ENCODE measurements at places on chromosomes 7 and 10.

DNA sequence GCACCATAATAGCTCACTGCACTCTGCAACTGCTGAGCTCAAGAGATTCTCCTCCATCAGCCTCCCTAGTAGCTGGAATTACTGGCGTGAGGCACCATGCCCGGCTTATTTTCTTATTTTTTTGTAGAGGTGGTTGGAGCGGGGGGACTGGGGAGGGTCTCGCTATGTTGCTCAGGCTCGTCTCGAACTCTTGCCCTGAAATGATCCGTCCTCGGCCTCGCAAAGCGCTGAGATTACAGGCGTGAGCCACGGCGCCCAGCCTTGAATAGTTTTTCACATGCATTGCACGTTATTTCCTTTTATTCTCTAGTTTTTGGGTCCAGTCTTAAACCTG is 526 bp upstream of the LAMTOR4 start:
- ATAC-seq: no peak

DNA sequence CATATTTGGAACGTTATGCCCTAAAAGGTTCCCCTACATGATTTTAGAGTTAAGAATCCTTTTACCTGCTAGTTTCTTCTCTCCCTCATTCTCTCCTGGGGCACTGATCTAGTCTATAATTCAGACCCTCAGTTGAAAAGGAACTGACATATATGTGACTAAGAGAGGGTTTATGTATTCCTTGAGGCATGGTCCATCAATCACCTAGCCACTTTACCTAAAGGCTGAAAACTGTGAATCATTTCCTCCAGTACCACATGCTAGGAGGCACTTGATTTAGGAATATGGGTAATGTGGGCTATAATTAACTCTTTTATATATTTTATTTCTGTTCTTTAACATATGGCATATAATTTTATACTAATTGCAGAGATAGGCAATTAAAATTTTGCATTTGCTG is 303.5 kb downstream of the BBS9 start:
- ATAC-seq: no peak

- ATAC-seq: no peak
Measured at GRCh38 chr7:88322151-88322550, 15.5 kb upstream of the STEAP4 start.

DNA sequence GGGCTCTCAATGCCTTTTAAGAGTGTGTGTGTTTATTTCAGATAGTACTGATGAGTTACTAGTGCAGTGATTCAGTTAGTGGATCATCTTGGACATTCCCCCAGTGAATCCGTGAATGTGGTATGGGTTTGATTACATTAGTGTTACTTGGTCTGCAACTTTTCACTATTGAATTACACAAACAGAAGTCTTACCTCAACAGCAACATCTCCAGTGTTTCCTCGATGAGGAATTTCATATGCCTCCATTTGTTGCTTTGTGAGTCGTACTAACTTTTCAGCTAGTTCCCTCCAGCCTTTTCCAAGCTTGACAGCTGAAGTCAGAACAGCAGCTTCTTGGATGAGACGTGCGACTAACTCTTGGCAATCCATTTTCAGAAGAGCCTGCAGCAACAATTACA is 63.2 kb downstream of the MACC1 start:
- no peak for ATAC-seq

GRCh38 chr10:30387646-30388243 is 38.7 kb upstream of the MTPAP start:
- no peak for ATAC-seq

DNA sequence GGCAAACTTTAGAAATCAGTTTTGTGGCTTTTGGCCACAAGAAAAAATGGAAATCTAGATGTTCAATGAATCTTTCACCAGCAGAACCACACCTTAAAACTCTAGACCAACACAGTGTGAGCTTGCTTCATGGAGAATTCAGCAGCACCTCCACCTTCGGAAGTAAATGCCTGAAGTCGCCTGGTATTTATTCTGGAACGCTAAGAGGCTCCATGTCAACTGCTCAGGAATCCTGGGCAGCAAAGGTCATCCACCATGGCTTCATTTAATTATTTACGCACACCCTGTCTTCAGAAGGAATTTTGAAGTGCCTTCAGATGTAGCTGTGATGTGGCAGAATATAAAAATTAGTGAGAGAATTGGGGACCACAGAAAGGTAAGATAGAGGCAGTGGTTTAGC is 167.7 kb downstream of the GFRA1 start:
- ATAC-seq: no peak

GRCh38 chr7:117010375-117011133 is 57.3 kb downstream of the ST7 start:
- ATAC-seq: peak; percentile 71

DNA sequence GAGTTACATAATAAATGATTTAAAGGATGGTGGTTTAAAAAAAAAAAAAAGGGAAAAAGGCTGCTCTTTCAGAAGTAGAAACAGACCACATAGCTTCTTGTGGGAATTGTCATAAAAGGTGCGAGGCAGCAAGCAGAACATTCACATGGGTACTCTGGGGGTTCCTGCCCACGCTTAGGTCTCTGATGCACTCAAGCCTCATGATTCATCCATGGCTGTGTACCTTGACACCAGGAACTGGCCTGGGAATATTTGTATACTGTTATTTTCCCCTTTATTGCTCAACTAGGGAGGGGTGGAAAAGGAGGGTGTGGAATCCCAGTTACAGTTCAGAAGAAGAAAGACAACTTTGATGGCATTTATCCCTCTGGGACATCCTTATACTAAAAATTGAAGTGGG is 4.0 kb downstream of the PON2 start:
- no peak for ATAC-seq

DNA sequence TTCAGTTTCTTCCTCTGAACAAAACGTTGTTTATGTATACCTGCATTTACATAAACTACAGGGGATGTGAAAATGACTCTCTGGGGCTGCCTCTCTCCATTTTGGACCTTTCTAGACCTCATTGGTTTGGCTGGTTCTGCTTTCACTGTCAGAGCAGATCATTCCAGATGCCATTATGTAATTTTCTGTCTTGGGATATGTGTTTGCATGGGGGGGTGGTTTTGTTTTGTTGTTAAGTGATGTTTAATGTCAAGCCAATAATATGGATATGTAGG is 172.4 kb downstream of the LRRC4 start:
- no peak for ATAC-seq

GRCh38 chr7:147432079-147432478 is 1158.5 kb upstream of the C7orf33 start:
- no peak for ATAC-seq

DNA sequence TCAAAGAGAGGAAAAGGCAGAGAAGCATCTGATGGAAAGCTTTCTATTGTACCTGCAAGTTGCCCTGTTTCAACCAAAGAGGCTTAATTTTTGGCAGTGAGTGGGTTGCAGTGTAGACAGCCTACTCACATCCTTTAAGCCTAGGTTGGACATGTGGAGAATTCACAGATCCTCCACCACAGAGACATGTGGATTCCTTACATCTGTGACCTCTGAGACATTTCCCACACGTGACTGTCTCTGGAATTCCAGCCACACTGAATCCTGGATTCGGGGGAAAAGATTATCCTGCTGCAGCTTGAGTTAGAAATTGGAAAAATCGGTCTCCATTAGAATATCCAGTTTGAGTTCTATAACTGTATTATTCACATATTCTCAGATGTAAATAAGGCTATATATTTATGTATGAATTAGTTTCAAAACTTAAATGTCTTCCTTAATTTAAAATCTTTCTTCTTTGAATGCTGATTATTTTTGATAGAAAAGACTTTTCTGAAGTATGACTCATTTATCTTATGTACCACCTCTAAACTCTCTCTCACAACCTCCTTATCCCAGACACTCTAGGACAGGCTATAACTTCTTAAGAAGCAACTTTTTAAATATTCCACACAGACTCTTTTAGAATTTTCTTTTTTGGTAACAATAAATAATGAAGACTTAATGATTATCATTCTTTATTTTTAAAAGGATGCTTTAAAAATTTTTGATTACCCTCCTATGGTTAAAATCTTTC is 123.3 kb downstream of the TWIST1 start:
- no peak for ATAC-seq

DNA sequence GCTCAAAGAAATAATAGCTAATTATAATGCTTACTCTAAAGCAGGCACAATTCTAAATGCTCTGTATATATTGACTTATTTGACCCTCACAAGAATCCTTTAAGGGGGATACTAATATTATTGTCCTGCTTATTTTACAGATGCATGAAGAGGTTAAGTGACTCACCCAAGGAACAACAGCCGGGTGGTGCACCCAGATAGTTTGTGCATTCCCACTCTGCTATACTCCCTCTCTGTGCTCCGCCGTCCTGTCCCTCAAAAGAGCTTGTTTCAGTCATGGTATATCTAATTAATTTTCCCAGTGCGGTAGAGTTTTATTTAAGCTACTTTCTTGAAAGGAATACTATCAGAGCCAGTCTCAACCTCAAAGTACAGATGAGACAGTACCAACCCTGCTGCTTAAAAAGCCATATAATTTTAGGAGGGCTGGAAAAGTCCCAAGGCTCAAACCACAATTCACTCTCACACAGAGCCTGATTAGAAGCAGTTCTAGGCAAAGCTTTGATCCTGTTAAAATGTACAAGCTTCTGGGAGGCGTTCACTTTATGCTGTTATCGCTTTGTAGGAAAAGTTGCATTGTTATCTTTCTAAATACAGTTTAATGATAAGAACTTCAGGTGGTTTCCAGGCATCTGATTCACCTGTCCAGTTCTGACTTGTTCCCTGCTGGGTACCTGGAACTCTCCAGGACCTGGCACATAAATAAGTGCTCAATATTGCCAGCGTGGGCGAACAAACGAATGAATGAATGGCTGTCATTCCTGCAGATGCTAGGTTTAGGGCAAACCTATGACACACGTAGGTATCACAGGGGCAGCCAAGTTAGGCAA is 261.5 kb upstream of the KLF14 start:
- no peak for ATAC-seq

GRCh38 chr10:106226142-106226541 is 938.4 kb downstream of the SORCS1 start:
- no peak for ATAC-seq

DNA sequence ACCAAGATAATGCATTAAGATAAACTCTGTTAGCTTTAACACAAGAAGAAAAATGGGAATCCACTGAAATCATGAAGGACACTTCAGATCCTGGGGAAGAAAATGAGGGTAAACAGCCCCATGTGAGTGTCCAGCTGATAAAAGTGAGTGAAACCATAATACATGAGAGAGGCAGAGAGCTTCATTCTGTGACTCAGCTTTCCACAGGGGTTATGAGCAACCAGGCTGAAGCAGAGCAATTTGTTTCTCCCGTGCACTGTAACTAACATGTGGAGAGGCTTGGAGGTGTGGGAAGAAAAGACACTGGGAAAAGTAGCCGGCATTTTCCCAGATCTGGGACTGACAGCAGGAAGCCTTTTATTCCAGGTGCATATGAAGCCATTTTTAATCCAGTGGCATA is 971.7 kb downstream of the ANKRD7 start:
- ATAC-seq: no peak

- ATAC-seq: no peak
Measured at GRCh38 chr10:124273141-124273540, 145.6 kb downstream of the OAT start.

GRCh38 chr7:138116141-138116540 is 39.9 kb downstream of the AKR1D1 start:
- ATAC-seq: no peak

GRCh38 chr10:82564353-82565196 is 689.6 kb downstream of the NRG3 start:
- ATAC-seq: no peak

DNA sequence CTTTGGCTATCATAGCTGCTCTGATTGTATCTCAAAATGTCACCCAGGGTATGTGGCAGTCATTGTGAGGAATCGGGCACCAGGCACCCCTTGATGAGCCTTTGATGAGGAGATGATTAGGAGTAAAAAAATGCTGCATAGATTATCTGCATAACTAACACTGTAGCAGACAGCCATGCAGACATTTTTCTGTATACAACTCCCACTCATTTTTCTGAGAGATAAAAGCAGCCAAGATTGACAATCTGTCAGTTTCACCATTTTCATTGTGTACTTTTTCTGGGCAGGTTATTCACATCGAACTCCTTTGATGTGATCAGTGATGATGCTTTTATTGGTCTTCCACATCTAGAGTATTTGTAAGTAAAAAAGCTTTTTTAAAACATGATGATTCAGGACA is 19.4 kb downstream of the LGI1 start:
- no peak for ATAC-seq

DNA sequence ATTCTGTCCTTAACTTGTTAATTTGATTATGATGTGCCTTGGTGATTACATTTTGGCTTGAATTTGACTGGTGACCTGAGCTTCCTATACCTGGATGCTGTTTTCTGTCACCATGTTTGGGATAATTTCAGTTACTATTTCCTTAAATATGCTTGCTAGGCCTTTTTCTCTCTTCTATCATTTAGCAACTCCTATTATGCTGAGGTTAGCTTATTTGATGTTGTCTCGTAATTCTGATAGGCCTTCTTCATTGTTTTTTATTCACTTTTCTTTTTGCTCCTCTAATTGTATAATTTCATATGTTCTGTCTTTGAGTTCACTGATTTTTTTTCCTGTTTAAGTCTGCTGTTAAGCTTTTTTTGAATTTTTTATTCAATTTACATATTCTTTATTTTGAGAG is 184.9 kb downstream of the ITGB1 start:
- ATAC-seq: no peak

- ATAC-seq: peak; percentile 92
Measured at GRCh38 chr10:101901340-101901739, 57.7 kb upstream of the KCNIP2 start.

GRCh38 chr7:148540041-148540738 is 50.4 kb upstream of the C7orf33 start:
- no peak for ATAC-seq

- ATAC-seq: no peak
Measured at GRCh38 chr10:49520122-49520775, 18.7 kb downstream of the ERCC6 start.
